Stimulated activated CD8-positive, alpha-beta memory T cell treated with anti-CD3 and anti-CD28 coated beads, Interleukin-7, amount 100 ng/mL, for 1 hour (primary cell): ENCODE measurements at places on chromosomes 1 and 21.

- DNase-seq: no peak
Measured at GRCh38 chr1:161162806-161163205, 3.4 kb upstream of the PPOX start.

DNA sequence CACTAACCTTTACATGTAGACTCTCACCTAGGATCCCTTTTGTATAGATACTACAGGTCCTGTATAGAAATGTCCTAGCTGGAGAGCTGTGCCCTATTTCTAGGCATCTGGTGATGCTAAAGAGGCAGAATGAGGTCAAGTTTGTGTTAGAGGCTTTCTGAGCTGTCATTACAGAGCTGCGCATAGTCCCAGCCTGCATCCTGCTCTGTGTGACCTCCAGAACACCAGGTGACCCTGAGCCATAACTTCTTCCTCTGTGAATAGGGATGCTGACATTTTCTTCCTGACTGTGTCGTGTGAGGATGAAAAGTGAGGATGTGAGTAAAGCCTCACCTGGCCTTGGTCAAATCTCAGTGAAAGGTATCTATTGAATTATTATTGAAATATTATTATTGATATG lies 66.3 kb downstream of the GLUL start:
- DNase-seq: no peak

DNA sequence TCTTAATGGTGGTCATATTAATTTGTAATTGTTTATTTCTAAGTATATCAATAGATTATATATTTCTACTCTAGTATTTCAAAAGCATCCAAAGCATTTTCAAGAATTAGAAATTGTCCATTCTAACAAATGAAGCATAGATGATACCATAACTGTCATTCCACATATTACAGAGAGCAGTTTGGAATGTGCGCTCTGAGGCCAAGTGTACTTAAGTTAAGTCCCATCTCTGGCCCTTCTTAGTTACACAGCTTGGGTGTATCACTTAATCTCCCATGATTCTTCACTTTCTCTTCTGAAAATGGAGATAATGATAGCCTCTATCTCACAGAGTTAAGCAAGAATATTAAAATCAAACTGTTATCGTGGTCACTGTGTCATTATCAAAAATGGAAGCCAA lies 281.1 kb downstream of the MRPL39 start:
- no peak for DNase-seq

DNA sequence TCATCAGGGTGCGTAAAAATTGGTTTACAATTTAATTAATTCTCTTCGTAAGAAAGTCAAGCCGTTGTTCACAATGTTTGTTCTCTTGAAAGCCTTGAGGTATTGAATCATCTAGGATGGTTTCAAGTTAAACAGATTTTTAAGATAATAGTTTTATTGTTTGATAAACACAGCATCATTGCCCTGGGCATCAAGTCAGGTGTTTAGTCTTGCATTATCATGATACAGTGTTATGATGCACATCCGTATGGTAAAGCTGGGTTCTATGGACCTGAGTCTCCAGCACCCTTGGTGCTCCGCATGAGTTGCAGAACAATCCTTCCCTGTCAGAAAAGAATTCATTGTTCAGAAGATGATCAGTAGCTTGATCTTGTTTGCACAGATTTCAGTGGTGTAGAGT lies 359.5 kb downstream of the LMO4 start:
- no peak for DNase-seq

DNA sequence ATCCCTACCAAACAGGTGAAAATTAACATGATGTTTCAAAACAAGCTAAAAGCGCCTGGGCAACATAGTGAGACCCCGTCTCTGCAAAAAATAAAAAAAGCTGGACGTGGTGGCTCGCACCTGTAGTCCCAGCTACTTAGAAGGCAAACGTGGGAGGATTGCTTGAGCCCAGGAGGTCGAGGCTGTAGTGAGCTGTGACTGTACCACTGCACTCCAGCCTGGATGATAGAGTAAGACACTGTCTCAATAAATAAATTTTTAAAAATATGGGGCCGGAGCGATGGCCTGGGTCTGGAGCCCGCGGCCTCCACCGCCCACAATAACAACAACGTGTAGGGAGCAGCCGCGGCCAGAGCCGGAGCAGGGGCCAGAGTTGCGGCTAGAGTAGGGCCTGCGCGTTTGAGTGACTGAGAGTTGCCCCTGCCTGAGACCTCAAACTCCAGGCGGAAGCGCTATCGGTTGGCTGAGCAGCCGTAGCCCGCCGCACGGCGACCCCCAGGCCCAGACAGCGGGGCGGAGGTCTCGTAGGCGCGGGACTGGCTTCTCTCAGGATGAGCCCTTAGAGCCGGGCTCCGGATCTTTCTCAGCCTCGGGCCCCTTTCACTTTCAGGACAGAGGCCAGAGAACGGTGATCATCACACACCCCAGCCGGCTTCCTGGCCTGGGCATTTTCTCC lies 41.4 kb downstream of the ZMYM1 start:
- DNase-seq: no peak

- no peak for DNase-seq
Measured at GRCh38 chr21:21279193-21279901, 281.1 kb downstream of the NCAM2 start.

DNA sequence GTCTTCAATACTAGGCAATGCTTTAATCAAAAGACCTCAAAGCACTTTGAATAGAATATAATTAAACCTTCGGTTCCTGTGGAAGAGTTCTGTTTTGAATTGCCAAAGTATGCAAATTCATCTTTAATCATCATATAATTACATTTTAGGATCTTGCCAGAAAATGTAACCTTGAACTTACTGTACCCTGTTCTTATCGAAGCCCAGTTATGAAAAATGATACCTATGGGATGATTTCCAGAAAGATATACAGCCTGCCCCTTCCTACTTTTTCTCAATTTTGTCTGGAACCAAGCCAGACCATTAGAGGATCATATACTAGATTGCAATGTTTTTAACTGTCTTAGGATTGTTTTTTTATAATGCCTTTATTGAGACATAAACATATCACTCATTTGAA lies 34.0 kb upstream of the ZNF281 start:
- no peak for DNase-seq

GRCh38 chr1:22315315-22316078 lies 136.2 kb upstream of the ZBTB40 start:
- DNase-seq: no peak

DNA sequence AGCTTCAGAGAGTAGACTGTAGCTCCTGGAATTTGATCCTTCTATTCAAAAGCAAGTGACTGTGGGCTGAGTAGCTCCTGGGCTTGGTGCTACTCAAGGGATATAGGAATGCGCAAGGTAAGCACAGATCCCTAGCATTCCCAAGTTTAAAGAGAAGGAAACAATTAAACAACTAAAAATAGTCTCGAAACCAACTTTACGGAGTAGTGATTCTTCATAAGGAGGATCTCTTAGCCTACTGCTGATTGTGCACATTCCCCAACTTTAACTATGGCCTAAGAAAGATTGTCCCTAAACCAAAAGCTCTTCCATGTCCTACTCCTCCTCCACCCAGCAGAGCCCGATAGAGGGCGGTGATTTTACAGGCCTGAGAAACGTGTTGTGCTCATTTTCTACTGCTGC lies 226.5 kb upstream of the CAMK1G start:
- no peak for DNase-seq

- no peak for DNase-seq
Measured at GRCh38 chr1:31152181-31152795, 86.8 kb upstream of the PUM1 start.

DNA sequence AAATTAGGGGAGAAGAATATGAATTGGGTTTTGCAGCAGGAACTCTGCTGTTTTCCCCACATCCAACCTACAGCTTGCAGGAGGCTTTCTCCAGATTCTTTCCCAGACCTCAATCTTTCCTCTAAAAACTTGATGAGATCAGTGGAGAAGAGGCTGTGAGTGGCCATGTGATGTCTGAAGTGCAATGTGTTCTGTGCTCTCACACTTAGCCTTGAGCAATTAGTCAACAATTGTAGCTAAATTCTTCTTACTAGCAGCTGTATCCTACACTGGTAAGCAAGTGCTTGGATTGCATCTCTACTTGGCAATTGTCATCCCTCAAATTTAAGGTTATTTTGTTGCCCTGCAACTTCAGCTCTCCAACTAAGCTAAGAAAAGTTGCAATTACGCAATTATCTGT lies 807.3 kb upstream of the RGS18 start:
- no peak for DNase-seq
